ENCODE measurements at places on chromosomes 2 and 18.

GRCh38 chr2:108535357-108535631, 1.0 kb downstream of the LIMS1 start:
- DNase-seq, result no peak

DNA sequence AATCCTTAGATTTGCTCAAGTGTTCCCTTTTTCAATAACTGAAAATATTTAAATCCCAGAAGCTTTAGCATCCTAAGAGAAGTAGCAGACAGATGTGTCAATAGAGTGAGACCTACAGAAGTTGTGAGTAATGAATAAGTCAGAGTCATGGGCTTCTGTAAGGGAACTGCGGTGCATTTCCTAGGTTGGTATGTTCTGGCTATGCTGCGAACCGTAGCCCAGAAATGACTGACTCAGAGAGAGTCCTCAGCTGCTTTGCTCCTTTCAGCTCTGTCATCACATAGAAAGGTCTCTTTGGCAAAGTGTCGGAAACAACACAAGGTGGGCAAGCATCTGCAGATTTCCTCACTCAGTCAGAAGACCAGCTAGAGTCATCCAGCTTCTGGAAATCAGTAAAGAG, 297.1 kb downstream of the ARHGAP15 start:
- no peak for DNase-seq

DNA sequence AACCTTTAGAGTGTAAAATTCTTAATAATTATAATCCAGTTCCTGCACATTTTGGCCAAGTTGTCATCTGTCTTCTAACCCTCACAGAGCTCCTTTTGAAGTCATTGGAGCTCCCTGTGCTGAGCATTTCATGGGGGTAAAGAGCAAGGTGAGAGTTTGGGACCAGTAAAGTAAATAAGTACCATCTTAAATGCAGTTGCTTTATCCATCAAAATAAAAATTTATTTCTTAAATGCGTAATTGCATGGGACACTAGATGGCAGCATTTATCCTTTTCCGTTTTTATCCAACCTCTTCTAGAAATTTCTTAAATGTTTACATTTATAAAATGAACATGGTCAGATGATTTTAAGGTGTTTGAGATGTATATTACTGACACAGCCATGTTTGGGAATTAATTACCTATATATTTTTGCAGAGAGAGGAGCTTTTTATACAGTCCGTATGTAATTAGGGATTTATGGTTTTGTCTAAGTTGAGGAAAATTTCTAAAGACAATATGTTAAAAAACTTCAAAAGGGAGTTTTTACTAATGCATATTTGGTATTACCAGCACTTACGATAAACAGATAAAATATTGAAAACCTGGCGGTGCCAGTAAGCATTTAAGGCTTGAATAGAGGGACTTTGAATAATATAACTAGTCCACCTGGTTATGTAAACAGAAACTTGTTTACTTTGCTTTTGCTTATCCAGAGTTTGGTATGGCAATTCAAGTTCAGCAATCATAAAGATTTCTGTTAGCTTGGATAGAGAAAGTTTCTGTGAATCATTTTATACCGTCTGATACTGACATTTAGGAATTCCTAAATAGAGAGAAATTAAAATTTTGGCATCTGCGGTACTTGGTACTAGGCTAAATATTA, 54.5 kb downstream of the ACSL3 start:
- no peak for DNase-seq

DNA sequence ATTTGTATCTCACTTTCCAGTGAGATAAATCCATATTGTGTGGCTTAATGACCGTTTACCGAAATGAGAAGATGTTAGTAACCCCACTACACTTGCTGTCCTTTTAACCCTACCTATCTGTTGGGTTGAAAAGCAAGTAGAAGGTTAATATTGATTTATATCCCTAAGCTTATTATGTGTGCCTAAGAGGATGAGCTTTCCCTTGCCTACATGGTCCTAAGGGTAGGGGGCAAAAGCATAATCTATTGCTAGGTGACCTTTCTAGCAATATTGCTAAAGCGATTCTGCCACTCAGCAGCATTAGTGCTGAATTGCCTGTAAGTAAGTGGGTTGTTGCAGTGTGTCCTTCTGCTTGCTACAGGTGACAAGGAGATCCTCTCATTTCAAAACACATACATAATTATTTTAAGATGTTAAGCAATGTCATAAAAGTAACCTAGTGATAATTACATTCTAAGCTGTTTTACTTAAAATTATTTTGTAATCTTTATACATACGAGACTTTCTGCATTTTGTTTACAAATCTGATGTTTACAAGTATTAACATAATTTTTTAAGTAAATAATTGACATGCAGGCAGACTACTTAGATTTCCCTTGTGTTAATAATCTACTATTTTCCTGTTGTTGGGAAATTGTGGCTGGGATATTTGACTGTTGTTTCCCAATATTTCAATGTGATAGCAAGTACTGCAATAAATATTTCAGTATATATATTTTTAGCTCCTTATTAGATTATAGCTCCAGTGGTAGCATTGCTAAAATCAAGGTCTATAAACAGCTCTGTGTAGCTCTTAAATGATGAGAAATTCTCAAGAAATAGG, 49.1 kb upstream of the CABYR start:
- DNase-seq, result no peak
